Mucosa of gallbladder (tissue), 1 donor: ENCODE measurements at places on chromosomes 1 and 21. TPM values are rescaled to one million over a fixed set of nuclear protein-coding genes. Genes with fewer than 3 reads are reported as not detected.

SLC25A33 gene
- total RNA-seq = 4.5 TPM

PRAMEF18 gene
- total RNA-seq = not detected

GRCh38 chr1:99327357-99327756 is 63.1 kb downstream of the PLPPR4 start:
- no peak for DNase-seq

DNA sequence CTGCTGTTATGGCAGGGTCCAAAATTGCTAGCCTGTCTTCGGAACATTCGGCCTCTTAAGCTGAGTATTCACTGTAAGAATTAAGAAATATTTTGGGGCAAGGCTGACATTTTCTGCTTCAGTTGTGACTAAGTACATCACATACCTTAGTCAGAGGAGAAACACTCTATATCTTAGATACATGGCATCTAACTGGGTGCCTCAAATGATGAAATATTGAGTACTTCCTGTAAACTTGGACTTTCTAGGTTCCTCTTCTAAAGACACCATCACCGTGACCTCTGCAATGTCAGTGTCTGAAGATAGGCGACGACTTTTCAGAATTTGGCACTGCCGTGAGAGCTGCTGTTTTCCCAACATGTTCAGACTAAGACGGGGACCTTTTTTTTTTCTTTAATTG is 65.6 kb downstream of the PCBP3 start:
- DNase-seq = no peak

LIN28A gene
- 1.4 TPM for total RNA-seq

DNA sequence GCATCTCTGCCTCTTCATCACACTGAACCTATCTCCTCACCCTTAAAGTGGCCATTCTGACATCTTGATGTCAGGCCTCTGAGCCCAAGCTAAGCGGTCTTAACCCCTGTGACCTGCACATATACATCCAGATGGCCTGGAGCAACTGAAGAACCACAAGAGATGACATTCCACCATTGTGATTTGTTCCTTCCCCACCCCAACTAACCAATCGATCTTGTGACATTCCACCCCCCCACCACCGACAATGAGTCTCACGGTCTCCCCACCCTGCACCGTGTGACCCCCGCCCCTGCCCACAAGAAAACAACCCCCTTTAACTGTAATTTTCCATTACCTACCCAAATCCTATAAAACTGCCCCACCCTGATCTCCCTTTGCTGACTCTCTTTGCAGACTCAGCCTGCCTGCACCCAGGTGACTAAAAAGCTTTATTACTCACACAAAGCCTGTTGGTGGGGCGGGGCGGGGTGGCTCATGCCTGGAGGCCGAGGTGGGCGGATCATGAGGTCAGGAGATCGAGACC is 21.0 kb upstream of the PINK1 start:
- DNase-seq = no peak
